M059J (cell line): ENCODE measurements at places on chromosomes 2 and 18. TPM values are rescaled to one million over a fixed set of nuclear protein-coding genes. Genes with fewer than 3 reads are reported as not detected.

Gene KIF5C
- 0.54 and 1.3 TPM in 2 replicates for total RNA-seq

Gene POTEC
- total RNA-seq: 0.02 TPM in 1 of 2 replicates, not detected in the other

- no peak for DNase-seq
Measured at GRCh38 chr2:23528690-23529089, 143.7 kb downstream of the KLHL29 start.

GRCh38 chr2:240964704-240965295 lies 33.6 kb upstream of the SNED1 start:
- no peak for DNase-seq

DNA sequence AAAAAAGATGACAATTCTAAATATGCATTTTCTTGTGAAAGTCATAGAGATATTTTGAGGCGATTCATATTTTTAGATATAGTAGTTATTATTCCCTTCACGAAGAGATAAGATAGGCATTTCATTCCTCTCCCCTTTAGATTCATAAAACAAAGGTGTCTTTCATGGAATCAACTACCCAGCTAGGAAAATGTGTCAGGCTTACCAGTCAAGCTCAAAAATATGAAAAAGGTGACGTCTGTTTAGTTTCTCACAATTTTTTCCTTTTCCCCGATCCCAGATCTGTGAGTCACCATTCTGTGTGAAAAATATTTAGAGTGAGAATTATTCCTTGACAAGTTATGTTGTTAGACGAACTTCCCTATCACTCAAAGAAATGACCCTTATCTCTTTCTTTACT lies 95.4 kb upstream of the FN1 start:
- DNase-seq: peak; percentile 62
